Inflammatory macrophage (primary cell): ENCODE measurements at places on chromosomes 4 and X.
A peak's percentile ranks its signal among the peaks of the same experiment; 100 is the strongest.

DNA sequence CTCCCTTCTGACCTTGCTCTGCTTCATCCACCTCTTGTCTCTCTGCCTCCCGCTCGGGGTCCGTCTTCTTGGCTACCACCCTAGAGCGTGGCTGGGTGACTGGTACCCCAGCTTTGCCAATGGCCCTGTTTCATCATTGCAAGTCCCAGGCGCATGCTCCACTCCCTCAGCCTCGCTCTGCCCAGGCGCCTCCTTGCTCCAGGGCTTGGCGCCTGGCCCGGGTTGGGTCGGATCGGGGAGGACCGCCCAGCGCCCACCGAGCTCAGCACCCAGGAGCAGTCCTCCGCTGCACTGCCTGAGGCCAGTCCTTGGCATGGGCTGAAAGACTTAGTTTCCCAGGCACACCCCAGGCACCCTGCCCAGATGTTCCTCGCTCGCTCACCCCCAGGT, 577 bp downstream of the BGN start:
- no peak for DNase-seq

DNA sequence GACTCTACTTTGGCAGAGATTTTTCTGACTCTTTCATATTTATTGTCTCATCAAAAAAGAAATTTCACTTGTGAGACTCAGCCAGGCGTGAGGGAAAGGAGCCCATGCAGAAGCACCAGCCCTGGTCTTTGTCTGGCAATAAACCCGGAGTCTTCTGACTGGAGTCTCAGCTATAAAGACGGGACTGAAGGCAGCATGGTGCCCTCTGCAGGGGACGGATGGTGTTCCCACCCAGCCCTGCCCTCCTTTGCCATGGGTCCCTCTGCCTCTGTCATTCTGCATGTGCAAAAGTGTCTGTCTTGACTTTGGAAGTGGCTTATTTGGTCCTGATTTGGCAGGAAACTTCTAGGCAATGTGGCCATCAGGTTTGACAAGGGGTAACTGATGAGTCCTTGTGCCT, 14.2 kb downstream of the ZNF185 start:
- no peak for DNase-seq

- peak; percentile 14 for DNase-seq
Measured at GRCh38 chrX:41391606-41392005, 55.5 kb upstream of the NYX start.

- no peak for DNase-seq
Measured at GRCh38 chr4:21898101-21898500, 50.5 kb downstream of the KCNIP4 start.

- DNase-seq: no peak
Measured at GRCh38 chr4:89114100-89114499, 2.8 kb downstream of the TIGD2 start.

DNA sequence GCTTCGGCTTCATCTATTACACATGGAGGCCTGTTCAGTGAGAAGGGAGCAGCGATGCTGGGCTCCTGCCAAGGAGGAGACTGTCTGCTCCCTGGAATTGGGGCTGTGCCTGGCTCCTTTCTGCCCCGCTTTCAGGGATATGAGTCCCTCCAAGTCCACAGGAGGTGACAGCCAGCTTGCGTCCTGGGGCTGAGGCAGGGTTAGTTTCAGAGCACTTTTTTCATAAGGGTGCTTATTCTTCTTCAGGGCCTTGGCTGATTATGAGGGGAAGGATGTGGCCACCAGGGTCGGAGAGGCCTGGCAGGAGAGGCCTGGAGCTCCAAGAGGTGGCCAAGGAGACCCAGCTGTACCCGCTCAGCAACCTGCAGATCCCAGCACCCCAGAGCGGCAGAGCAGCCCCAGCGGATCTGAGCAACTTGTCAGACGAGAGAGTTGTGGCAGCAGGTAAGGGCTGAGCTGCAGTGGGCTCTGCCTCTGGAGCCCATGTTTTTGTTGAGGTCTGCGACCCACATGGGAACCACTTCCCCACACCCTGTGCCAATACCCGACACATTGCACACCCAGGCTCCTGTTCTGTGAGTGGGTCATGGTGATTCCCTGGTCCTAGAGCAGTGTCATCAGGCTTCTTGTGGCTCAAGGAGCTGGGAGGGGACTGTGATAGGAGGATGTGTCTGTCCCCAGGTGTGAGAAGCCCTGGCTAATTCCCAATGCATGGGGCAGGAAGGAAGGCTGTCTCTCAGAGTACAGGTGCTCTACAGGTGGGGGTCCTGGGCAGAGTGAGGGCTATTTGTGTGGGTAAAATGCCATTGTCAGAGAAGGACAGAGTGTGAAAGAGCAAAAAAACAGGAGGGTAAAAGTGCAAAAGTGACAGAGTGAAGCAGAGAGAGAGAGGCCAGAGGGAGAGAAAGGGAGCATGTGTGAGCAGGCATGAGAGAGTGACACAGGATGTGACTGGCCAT, 47.4 kb downstream of the ZNF185 start:
- DNase-seq: no peak

DNA sequence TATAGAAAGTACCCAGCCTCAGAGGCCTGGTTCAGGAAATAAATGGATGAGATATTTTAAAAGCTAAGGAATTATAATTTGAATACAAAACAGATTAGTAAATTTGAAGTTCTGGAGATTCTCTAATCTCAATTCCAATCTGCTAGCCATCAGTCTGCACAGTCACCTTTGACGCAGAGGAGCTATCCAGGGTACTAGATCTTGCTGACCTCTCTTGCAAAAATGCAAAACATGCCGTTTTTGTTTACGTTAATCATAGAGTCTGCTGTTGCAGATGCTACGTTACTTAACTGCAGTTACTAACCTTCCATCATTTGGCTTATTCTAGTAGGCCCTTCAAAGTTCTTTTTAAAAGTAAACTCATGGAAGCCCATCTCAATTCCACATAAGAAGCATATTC, 10.4 kb downstream of the CCSER1 start:
- DNase-seq: no peak
